ENCODE measurements at places on chromosomes 1 and 21.

DNA sequence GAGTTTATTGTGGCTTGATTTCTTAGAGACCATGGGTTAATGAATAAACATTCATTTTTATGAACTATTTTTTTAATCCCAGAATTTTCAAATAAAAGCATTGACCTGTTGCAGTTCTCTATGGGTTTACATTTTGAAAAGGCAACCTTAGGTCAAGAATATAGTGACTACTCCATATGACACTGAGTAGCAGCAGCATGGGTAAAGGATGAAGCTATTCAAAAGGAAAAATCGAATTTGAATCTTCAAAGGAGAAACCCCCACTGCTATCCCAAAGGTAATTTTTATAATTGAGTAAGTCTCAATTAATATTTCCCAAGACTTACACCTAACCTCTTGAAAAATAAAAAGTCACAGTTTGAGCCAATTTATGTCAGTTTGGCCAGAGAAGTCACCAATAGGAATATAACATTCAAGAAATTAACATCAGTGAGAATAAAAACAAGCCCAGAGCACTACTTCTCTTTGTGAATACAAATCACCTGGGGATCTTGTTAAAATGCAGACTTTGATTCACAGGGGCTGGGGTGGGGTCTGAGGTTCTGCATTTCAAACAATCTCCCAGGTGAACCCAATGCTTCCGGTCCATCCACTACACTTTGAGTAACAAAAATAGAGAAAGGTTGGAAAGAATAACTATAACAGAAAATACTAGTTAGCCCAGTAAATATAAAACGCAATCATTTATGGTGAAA lies 39.8 kb downstream of the USP1 start:
- DNase-seq = no peak

GRCh38 chr1:217343907-217344306 lies 287.0 kb downstream of the GPATCH2 start:
- no peak for DNase-seq

DNA sequence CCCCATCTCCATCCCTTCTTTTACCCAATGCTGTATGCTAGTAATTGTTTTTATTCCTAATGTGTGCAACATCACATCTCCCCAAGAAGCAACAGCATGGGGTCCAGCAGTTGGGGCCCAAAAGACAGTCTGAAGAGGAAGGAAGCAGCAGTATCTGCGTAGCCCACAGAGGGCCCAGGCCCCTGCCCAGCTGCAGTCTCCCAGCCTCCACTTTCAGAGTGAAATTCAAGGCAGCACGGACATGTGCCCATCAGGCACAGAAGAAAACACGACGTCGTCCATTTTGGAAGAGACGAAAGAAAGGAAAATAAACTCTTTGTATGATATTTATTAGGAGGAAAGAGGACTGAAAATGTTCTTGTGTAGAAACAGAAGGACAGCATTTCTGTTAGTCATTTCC lies 37.4 kb downstream of the NCF2 start:
- DNase-seq = no peak

- DNase-seq = no peak
Observed at GRCh38 chr1:198597690-198598430, 41.0 kb upstream of the PTPRC start.

- no peak for DNase-seq
Observed at GRCh38 chr1:76189310-76189709, 114.8 kb downstream of the ST6GALNAC3 start.

GRCh38 chr1:199735660-199736059 lies 291.9 kb upstream of the NR5A2 start:
- no peak for DNase-seq

DNA sequence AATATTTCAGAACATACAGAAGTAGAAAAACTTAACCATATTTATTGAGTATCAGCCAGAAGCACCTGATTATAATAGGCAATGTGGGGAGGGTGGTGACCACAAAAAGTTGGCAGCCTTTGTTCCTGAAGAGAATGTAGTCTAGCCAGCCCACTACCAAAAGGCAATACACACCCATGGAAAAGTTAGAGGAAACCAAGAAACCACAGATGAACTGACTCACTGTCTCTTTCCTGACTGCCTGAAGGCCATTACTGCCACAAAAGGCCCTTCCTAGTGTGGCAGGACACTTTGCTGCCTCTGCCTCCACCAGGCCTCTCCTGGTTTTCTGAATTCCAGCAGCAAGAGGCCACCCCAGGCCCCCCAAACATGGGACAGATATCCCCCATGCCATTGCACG lies 14.6 kb upstream of the PROX1 start:
- no peak for DNase-seq

- peak; percentile 82 for DNase-seq
Observed at GRCh38 chr1:161069731-161070270, at the start of gene ARHGAP30. Gene ARHGAP30, minus strand, starts transcription at chr1:161069891. Its CDS starts 267 bp downstream, at chr1:161069624.

All from suppressor macrophage treated with lipopolysaccharide for 4 hours (primary cell).